ENCODE measurements at places on chromosomes 4 and X.
A peak's percentile ranks its signal among the peaks of the same experiment; 100 is the strongest.

GRCh38 chr4:131388277-131388676, 1760.8 kb upstream of the PCDH10 start:
- no peak for DNase-seq

DNA sequence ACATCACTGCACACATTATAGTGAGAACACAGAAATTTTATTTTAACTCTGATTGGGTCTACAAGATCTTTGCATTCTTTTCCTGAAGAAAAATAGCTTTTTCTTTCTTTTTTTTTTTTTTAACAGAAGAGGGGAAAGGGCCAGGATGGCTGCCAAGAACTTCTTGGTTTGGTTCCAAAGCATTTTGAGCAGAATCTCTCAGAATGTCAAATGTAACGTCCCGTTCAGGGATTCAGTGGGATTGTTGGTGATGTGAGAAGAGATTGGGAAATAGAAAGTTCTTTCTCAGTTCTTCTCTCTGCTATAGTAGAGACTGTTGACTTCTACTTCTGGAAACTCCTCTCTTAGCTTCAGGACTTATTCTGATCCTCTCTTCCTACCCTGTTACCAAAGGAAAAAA, 70.9 kb upstream of the CBR4 start:
- no peak for DNase-seq

DNA sequence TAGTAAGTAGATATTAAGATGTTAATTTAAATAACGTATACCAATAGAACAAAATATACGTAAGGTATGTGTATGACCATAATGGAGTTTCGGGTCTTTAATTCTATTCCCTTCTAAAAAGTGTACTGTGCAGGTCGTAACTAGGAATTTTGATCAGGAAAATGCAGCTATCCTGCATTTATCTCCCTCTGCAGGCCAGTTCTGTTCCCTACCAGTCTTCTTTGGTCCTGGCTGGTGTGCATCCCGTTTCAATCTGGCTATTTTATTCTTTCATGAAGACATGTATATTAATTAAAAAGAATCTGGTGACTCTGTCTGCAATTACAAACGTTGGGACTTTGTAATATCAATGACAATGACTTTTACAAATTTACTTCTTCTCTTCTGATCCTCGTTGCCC, 534.1 kb upstream of the AADAT start:
- DNase-seq = no peak

- no peak for DNase-seq
These were observed 134.7 kb downstream of the KLF8 start for GRCh38 chrX:56366901-56367300.

DNA sequence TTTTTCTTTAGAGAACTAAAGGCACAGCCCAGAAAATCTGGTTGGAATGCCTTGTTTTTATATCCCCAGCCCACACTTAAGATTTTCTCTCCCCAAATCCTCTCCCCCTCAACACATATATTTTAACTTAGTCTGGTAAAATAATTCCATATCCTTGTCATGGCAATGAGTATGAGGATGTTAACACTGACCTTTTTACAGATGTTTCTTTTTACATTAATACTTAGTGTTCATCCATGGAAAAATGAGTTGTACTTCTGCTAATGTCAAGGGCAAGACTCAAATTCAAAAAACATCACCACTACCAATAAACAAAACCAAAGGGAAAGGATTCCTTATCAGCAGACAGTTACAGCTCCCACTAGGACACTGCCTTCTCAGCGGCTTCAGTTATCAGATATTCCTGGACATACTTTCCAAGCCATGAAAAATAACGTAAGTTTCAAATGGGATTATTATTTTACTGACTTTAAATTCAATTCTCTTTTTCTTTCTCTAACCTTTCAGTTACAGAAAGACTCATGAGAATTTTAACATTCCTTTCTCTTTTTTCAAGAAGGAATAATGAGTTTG, 83.3 kb downstream of the RASL11B start:
- no peak for DNase-seq

DNA sequence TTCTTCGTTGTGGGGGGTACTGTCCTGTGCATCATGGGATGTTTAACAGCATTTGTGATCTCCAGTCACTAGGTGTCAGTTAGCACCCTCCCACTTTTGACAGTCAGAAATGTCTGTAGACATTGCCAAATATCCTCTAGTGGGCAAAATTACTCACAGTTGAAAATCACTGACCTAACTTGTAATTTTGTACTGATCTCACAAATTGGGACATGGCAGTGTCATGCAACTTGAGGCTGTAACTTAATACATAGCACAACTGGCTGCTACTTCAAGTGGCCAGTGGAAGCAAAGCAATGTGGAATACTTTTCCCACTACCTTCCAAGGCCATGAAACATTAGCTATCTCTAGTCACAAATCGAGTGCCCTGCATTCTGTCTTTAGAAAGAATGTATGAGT, 23.2 kb upstream of the TSPAN7 start:
- DNase-seq = no peak

GRCh38 chr4:8370835-8371595, 69.5 kb downstream of the ACOX3 start:
- DNase-seq = no peak

DNA sequence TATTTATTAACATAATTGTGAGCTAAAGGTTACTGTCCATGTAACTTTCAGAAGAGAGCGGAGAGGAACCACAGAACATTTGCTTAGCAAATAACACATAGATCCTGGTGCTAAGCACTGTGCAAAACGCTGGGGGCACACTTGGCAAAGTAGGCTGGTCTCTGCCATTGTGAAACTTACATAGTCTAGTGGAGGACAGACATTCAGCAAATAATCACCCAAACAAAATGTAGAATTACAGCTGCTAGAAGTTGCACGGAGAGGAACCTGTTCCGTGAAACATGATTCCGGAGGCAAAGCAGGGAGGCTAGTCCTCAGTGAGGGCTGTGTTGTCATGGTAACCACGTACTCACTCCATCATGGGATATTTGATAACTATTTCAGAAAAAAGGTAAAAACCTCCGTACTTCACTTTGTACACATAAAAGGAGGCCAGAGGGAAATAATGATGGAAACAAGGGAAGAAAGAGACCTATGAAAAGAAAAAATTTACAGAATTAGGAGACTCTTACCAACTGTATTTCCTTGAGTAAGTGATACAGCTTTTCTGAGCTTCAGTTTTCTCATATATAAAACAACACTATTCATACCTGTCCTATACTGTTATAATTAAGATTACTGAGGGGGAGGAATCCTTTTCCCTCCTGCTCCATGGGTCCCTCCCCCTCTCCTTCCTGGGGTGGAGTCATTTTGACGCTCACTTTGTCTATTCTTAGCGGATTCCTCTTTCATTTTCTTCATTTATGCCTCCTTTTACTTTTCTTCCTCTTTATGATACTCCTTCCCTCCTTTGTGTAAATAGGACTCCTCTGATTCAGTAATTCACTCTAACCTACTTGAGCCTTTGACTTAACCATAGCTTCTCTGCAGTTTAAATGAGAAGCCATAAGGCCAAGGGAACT, 825 bp upstream of the RASGEF1B start:
- peak; percentile 72 for DNase-seq

DNA sequence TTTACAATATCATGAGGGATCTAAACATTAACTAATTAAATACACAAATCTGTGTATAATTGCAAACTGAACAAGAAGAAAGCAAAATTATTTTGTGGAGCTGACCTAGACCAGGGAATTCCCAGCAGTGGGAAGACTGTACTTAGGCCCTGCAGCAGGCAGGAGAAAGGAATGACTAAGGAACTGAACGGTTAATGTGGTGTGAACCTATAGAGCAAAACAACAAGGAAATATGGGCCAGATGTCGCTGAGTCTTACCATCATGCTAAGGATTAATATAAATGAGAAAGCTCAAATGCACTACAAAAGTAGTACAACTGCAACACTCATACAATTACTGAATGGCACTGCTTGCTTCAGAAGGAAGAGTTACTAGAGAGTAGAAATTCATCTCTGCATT, 120.3 kb upstream of the ATXN3L start:
- DNase-seq = no peak

DNA sequence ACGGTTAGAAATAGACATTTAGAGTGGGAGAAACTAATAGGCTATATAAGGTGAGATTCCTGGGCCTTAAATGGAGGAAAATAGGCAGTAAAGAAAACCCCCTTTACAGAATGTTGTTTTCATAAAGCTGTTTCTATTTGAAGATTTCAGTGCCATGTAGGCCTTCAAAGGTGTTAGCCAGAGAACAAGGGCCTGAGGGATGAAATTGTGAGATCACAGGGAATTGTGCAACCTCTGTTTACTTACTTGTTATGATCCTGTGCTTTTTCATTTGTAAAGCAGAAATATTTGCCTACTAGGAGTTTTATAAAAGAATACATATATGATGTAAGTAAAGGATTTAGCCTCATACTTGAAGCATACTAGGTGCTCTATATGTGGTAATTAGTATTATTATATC, 272.9 kb upstream of the ARX start:
- DNase-seq = no peak

GRCh38 chr4:127219232-127219631, 413.5 kb upstream of the INTU start:
- DNase-seq = no peak

GRCh38 chr4:149120331-149121022, 678.3 kb upstream of the NR3C2 start:
- DNase-seq = no peak
